NCI-H1092 treated with DMSO at 0.1 percent for 48 hours (cell line): ENCODE measurements at places on chromosomes 12 and 14.
A peak's percentile ranks its signal among the peaks of the same experiment; 100 is the strongest.

DNA sequence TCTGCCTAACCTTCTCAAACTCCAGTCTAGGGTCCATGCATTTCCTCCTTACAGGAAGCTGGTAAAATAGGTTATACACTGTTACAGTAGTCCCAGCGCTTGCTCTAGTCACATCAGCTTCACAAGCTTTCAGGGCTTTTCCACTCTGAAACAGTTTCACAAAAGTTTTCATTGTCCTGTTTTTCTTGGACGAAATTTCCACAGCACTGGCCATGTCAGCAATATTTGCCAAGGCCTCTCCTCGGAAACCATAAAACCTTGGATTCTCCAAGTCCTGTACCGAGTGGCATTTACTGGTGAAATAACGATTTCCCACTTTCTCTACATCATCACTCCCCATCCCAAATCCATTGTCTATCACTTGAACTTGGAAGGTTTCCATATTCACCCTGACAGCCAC is 2.1 kb downstream of the MLH3 start:
- DNase-seq = no peak

DNA sequence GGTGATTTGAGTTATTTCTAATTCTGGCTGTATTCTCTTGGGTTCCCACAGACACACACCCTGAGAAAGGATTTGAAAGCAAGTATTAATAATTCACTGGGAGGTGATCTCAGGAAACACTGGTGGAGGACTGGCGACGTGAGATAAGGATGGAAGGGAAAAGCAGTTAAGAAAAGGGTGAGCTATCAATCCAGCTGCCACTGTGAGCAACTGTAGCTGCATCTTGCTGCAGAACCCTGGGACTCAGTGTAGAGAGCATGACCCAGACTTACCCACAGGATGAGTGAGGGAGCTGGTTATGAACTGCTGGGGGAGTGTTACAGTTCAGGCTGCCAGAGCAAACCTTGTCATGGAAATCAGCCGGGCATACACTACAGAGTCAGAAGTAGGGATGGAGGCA is 71.9 kb downstream of the RESF1 start:
- no peak for DNase-seq

DNA sequence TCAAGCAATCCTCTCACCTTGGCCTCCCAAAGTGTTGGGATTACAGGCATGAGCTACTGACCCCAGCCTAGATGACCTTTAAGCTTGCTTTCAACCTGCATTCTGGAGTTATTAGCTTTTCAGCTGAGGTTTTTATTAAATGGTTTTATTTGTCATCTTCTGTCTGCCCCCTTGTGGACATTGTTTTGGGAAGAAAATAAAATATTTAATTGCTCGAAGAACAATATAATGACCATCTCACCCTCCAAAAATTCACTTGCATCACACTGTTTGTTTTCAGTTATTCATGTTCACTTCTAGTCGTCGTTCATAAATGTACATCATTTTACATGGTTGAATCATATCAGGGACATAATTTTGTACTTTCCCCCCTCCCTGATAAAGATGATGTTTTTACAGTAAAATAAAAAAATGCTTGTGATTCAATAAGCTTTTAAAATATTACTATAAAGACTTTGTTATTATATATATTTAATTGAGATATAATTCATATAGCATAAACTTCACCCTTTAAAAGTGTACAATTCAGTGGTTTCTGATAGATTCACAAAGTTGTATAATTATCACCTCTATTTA is 10.1 kb upstream of the SPATS2 start:
- DNase-seq = no peak

DNA sequence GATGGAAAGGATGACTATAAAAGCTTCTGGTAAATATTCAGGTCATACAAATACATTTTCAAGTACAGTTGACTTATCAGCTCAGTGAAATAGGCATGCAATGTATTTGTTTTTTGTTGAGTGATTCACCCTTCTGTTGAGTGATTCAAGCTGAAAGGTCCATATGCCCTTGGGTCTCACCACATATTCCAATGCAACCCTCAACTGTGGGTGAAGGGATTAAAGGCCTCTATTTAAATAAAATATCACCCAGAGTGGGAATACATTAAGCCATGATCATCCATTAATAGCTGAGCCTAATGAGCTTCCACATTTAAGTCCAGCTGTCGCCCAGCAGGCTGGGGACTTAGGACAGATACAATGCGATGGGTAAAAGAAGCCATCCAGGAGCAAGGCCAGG is 120.2 kb downstream of the CRACR2A start:
- no peak for DNase-seq

DNA sequence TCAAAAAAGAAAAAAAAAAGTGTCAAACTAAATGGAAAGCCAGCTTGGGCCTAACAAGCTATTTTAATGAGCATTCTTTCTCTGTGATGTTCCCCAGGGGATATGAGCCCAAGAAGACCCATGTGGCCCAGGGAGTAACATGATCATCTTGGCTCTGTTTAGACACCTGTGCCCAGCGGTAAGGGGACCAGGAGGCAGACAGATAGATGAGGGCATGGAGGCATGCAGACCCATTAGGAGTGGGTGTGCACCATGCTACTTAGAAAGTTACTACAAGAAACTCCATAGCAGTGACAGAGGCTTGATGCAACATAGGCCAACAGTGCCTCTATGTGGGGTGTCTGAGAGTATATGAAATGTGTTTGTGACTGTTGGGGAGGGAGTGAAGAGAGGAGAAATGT is 3.1 kb upstream of the CREBL2 start:
- no peak for DNase-seq

DNA sequence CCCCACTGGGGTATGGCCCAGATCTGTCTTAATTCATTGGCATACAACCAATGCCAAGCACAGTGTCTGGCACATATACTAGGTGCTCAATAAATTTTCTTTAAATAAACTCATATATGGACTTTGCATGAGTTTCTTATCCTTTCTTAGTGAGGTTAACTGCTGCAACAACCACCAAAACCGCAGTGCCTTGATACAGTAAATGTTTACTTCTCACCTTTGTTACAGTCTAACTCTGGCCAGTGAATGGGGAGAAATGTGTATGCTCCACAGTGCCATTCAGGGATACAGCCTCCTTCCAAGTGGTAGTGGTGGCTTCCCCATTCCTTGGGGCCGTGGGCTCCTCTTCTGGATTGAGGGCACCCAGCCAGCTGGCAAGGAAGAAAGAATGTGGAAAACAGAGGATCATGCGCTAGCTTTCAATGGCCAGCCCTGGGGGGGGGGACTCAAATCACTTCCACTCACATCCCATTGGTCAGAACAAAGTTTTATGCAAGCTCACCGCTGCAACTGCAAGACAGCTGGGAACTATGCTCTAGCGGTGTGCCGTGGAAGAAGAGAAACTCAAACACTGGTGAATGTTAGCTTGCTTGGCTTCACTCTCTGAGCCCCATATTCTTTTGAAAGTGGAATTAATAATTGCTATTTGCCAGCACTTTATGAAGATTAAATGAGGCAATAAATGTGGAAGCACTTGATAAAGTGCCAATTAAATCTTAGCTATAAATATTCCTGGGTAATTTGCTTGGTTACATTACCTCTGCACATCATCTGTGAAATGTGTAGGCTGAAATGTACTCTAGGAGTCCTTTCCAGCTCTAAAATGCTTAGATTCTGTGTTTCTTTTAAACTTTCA is 51.0 kb upstream of the SOCS2 start:
- no peak for DNase-seq

GRCh38 chr12:104704224-104704779 is 247.6 kb downstream of the CHST11 start:
- no peak for DNase-seq

- DNase-seq = no peak
Measured at GRCh38 chr12:63980211-63980610, 135.7 kb downstream of the SRGAP1 start.

- DNase-seq = peak; percentile 20
Measured at GRCh38 chr14:91390165-91390778, 27.3 kb downstream of the CCDC88C start.

- peak; percentile 17 for DNase-seq
Measured at GRCh38 chr12:52221912-52222457, 11.1 kb upstream of the KRT7 start.

DNA sequence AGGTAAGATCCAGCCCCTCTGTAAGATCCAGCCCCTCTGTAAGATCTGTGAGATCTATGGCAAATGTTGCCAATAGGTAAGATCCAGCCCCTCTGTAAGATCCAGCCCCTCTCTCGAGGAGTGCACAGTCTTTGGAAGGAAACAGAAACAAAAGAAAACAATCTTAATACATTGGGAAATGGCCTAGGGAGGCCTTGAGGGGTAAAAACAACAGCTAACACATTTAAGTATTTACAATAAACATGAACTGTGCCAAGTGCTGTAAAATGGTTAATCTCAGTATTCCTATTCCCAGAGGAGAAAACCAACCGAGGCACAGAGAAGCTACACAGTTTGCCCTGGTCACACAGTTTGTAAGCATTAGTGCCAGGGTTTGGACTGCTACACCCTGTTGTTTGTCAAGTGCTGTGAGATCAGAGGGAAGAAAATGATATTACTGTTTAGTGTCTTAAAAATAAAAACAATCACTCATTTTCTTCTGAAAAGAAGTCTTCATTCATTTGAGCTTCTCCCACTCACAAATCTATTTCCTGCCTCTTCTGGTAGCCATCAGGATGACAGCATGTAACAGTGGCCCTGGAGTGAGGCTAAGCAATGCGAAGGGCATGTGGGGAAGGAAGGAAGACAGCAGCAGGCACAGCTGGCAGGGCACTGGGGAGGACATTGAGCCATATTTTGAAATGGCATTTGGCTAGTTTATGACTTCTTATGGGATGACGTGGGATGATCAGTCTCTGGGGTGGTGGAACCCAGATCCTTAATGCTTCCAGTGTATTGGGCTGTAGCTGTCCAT is 118.7 kb upstream of the PTPRQ start:
- DNase-seq = no peak

- no peak for DNase-seq
Measured at GRCh38 chr12:52267266-52267665, 7.2 kb upstream of the KRT86 start.

DNA sequence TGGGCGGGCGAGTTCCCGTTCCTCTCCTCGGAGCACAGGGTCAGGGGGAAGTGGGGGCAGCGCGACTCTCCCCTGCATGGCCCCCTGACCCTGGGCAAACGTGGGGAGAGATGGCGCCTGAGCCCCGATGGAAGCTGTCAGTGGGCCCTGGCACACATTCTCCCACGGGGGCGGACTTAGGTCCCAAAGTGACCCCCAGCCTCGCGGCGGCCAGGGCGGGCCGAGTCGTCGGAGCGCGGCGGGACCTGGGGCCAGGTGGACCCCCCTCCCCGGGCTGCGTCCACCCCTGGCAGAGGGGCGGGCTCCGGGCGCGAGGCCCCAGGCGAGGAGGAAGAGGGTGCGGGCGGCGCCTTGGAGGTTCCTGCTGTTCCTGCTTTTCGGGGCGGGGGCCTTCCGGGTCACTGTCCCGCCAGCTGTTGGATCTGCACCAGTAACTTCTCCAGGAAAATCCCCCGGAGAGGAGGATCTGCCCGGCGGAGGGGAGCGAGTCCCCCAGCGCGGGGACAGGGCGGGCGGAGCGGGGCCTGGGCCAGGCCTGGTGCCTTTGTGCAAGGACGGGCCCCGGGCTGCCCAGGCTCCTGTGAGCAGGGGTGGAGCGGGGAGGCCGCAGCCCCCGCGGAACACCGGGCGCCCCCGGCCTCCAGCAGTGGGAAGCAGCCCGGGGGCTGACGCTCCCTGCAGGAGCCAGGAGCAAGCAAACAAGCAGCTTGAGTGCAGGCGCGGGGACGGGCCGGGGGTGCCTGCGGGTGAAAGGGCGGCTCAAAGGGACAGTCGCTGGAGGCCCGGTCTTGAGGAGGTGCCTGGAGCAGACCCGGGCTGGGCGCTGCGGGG is 15.3 kb downstream of the TNFAIP2 start:
- DNase-seq = no peak

DNA sequence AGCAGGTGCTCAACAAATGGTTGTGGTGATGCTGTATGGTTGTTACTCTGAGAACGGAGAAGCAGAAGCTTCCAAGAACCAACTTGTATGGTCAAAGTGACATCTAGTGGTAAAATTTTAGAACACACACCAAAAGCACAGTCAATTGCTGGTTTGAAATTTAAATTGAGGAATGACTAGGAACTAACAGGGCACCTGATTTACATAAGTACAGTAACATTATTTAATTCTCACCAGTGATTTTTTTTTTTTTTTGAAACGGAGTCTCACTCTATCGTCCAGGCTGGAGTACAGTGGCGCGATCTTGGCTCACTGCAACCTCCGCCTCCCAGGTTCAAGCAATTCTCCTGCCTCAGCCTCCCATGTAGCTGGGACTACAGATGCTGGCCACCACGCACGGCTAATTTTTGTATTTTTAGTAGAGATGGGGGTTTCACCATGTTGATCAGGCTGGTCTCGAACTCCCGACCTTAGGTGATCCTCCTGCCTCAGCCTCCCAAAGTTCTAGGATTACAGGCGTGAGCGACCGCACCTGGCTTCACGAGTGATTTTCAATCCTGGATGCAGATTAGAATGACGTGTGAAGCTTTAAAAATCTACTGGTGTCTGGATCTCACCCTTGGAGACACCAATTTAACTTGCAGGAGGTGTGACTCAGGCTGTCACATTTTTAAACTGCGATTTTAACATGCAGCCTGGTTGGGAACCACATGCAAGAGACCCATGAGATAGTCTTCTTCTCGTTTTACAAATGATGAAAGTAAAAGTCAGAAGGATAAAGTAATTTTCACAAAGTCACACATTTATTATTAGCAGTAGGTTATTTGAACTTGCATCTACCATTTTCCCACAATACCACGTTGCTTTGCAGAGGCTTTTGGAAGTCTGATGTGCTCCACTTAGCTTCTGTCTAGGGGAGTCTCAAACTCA is 14.1 kb upstream of the NUMB start:
- DNase-seq = peak; percentile 82

GRCh38 chr12:29187756-29188155 is 38.7 kb downstream of the FAR2 start:
- DNase-seq = no peak

DNA sequence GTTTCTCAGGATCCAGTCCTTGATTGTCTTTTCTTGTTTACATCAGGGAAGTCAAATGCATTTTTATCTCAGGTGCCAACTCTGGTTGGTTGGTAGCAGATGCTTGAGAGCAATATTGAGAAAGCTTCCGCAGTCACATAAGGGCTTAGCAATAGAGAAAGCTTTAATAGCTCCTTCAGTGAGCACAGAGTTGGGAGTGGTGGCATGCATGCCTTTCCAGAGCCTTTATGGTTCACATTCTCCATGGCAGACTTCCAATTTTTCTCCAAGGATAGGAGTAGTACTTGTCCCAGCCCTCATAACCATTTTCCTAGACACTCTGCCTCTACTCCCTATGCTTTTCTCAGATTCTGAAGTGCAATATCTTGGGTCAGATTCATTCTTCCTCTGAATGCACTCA is 280.4 kb downstream of the AEBP2 start:
- no peak for DNase-seq

- no peak for DNase-seq
Measured at GRCh38 chr14:23068789-23069412, 11.6 kb upstream of the CDH24 start.

GRCh38 chr12:102567031-102567985 is 86.9 kb upstream of the IGF1 start:
- DNase-seq = no peak
